ENCODE measurements at places on chromosomes 16 and 17.

DNA sequence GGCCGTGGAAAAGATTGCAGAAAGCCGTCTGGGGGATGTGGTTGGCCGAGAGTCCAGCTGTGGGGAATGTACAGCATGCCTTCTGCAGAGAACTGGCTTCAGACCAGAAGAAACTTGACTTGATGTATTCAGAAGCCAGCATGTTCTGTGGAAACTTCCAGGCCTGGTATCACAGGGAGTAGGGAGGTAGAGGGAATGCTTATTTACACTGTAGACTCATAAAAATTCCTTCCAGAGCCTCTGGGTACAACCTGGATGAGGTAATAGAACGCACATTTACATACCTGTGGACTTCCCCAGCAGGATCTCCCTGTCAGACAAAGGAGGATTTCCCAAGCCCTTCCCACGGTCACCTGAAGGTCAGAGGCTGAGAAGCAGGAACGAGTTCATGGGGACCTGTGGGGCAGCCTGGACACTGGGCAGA, 11.8 kb upstream of the GAS7 start:
- no peak for DNase-seq

DNA sequence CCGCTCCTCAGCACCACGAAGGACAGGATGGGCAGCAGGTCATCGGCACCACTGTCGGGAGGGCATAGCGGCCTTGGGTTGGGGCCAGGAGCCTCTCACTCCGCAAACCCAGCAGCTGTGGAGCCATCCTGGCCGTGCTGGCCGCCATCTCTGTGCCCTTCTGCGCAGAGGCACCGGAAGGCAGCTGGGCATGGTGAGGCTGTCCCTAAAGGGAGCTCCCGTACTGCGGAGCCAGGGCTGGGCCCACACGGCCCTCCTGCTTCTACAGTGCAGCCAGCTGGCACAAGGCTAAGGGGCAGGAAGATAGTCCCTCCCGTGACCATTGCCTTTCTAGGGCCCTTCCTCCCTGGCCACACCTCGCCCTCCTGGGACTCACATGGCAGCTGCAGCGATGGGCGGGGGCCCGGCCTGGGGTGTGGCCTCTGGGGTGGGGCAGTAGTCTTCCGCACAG, 7.0 kb upstream of the SPATA2L start:
- DNase-seq, result no peak

- DNase-seq, result no peak
Observed at GRCh38 chr16:8907096-8907495, 24.9 kb downstream of the LITAFD start.

DNA sequence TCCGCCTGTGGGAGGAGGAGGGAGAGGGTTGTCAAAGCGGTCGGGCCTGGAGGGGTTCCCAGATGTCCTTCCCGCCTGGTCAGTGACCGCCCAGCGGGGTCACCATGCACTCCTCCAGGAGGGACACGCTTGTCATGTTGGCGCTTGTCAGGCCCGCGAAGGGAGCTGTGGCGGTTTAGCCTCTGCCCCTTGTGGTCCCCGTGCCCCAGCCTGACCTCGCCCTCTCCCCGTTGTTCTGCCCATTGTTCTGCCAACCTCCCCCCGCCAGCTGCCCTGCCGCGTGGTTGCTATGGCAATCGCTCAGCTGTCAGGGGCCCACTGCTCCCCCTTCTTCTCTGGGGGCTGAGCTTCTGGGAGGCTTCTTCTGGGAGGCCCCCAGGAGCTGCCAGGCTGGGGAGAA, 146.4 kb upstream of the CIBAR2 start:
- no peak for DNase-seq

GRCh38 chr16:3015865-3016521, 2.0 kb downstream of the CLDN6 start:
- no peak for DNase-seq

- DNase-seq, result no peak
Observed at GRCh38 chr16:82535262-82535661, 91.5 kb upstream of the CDH13 start.

GRCh38 chr16:77949445-77949844, 72.9 kb upstream of the CLEC3A start:
- DNase-seq, result no peak

- no peak for DNase-seq
Observed at GRCh38 chr16:79500866-79501265, 99.7 kb downstream of the MAF start.

DNA sequence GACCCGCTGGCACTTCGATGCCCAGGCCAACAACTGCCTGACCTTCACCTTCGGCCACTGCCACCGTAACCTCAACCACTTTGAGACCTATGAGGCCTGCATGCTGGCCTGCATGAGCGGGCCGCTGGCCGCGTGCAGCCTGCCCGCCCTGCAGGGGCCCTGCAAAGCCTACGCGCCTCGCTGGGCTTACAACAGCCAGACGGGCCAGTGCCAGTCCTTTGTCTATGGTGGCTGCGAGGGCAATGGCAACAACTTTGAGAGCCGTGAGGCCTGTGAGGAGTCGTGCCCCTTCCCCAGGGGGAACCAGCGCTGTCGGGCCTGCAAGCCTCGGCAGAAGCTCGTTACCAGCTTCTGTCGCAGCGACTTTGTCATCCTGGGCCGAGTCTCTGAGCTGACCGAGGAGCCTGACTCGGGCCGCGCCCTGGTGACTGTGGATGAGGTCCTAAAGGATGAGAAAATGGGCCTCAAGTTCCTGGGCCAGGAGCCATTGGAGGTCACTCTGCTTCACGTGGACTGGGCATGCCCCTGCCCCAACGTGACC, 5.0 kb downstream of the WFIKKN2 start:
- no peak for DNase-seq

GRCh38 chr17:66357037-66357436, 54.6 kb downstream of the PRKCA start:
- no peak for DNase-seq

- no peak for DNase-seq
Observed at GRCh38 chr17:60554377-60554788, 28.3 kb upstream of the APPBP2 start.

DNA sequence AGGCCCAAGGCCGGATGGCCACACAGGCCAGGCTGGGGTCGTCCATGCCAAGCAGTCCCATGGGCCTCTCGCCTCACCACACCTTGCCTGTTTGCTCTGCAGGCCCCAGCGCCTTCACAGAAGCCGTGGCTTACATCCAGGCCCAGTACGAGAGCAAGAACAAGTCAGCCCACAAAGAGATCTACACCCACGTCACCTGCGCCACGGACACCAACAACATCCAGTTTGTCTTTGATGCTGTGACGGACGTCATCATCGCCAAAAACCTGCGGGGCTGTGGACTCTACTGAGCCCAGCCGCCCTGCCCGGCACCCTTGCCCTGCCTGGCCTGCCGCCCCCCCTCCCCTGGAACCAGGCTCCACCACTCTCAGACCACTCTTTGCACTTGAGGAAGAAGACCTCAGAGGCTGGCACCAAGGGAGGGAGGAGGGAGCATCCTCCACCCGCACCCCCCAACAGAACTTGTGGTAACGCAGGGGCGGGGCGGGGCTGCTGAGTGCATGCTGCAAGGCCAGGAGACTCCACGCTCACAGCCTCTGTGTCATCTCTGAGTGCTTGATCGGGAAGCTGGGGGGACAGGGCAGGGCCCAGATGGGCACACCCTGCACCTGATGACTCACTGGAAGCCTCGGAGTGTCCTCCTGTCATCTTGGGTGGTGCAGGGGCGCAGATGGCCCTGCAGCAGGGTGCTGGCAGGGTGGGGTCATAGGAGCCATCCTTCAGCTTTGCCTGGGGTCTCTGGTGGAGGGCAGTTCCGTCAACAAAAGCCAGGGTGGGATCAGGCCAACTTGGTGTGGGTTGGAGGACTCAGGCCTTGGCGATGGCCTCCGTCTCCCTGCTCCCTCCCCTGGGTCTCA, 81.5 kb downstream of the AMFR start:
- no peak for DNase-seq

DNA sequence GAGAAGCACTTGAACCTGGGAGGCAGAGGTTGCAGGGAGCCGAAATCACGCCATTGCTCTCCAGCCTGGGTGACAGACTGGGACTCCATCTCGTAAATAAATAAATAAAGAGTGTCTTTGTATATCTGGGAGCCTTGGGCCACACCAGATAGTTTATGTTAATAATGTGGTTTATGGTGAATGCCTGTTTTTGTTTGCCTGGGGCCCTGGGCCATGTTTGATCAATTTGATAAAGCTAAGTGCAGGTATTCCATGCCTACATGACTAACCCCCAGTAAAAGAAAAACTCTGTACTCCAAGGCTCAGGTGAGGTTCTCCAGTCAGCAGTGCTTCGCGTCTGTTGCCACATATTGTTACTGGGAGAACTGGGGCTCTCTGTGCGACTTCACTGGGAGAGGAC, 15.1 kb downstream of the SCIMP start:
- DNase-seq, result no peak

- no peak for DNase-seq
Observed at GRCh38 chr16:2956579-2956956, 7.5 kb upstream of the KREMEN2 start.

- DNase-seq, result no peak
Observed at GRCh38 chr16:63467513-63467912, 1431.3 kb upstream of the CDH8 start.

- DNase-seq, result no peak
Observed at GRCh38 chr17:27562777-27563455, 68.1 kb upstream of the LGALS9 start.

DNA sequence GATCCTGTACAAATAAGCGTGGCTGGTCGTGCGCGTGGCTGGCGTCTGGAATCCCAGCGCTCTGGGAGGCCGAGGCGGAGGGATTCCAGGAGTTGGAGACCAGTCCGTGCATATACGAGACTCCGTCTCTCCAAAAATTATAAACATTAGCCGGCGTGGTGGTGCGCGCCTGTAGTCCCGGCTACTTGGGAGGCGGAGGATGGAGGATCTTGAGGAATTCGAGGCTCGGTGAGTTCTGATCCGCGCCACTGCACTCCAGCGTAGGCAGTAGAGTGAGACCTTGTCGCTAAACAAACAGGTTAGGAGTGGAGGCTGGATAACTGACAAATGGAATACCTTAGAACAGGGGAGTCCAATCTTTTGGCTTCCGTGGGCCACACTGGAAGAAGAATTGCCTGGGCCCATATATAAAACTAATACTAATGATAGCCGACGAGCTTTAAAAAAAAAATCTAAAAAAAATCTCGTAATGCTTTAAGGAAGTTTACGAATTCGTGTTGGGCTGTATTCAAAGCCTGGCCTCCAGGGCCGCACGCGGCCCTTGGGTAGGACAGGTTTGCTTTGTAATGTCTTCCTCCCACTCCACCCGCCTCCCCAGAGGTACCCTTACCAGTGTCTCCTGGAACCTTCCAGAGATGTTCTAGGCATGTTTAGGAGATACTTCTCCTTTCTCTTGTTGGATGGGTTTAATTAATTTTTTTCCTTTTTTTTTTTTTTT, 909 bp upstream of the RSL1D1 start:
- no peak for DNase-seq

DNA sequence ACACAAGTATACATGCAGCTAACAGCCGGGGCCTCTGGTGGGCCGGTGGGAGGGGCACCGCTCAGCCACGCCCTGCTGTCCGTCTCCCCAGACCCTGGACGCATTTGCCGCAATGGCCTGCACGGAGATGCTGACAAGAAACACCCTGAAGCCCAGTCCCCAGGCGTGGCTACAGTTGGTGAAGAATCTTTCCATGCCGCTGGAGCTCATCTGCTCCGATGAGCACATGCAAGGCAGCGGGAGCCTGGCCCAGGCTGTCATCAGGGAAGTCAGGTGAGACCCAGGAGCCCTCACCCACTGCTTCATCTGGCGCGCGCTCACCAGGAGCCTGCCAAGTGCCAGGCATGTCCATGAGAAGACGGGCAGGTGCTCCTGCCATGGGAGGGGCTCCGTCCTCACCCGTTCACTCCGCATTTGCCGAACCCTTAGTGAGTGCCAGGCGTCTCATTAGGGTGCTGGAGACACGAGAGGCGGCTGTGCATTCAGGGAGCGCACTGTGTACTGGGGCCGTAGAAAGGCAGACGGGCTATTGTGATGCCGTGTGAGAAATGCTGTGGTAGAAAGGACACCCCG, 51.4 kb upstream of the ENDOV start:
- DNase-seq, result no peak

GRCh38 chr16:794853-795466, 5.6 kb downstream of the GNG13 start:
- DNase-seq, result no peak

- no peak for DNase-seq
Observed at GRCh38 chr16:23274968-23275367, 27.1 kb upstream of the SCNN1B start.

DNA sequence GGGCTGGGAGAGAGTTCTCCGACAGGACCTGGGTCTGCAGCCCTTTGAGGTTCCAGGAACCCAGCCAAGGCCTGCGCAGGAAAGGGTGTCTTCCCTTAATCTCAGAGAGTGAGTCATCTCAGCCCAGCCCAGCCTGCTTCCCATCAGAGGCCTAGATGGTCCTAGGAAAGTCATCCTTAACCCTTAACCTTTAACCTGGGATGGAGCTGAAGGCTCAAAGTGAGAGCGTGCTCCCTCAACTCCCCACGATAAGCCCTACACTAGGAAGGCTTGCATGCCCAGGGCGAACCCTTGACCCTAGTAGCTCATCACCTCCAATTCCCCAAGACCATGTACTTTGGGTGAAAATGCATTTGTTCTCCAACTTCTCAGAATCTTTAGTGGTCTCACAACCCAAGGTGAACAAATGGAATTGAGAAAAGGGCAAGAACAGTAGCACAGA, 4.8 kb upstream of the ATXN7L3 start:
- no peak for DNase-seq

DNA sequence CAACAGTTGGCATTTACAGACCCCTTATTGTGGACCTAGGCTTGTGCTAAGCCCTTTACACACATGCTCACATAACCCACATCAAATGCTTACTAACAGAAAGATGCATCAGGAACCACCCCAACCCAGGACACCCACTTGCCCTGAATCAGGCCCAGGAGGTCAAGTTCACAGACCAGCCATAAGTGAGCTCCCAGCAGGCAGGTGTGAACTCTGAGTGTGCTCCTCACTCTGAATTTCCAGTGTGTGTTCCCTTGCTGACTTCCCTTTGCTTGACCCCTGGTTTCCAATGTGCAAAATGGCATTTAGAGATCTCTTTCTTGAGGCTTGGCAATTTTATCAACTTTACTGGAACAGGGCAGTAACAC, 87.0 kb downstream of the BMERB1 start:
- DNase-seq, result no peak

DNA sequence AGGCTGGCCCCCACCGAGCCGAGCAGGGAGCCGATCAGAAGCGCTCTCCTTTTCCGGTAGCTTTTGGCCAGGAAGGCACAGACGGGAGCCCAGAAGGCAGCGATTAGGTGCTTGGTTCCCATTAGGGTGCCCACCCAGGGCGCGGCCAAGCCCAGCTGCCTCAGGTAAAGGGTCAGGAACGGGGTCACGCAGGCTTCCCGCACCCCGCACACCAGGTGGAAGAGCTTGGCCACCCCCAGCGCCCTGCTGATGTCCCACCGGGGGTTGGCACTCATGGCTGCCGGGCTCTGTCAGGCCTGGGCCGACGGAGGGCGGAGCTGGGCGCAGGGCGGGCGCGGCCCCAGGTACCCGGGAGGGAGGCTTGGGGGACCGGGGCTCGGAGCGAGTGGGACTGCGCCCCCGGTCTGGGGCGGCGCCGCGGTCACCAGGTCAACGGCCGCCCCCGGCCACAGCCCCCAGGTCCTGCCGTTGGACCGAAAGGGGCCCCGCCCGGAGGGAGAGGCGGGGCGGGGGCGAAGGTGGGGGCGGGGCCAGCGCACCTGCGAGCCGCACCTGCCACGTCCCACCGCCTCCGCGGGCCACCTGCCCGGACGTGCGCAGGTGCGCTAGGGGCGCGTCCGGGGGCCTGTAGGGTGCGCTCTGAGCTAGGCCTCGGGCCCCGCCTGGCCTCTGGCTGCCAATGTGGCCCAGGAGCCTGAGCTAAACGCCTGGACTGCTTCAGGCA, at the start of gene MFSD6L:
Gene MFSD6L, minus strand, starts transcription at position 520 of the 724 bp plus-strand sequence. Its CDS starts 245 bp downstream, at position 275.
- DNase-seq, result no peak

GRCh38 chr16:1174477-1175357, 21.8 kb downstream of the CACNA1H start:
- no peak for DNase-seq

GRCh38 chr17:50458701-50459676, 9.7 kb downstream of the CHAD start:
- no peak for DNase-seq

All from activated CD8-positive, alpha-beta memory T cell treated with anti-CD3 and anti-CD28 coated beads for 4 hours (primary cell).